ENCODE measurements at places on chromosomes 2 and 18.

- no peak for DNase-seq
These were observed 114.0 kb downstream of the SP3 start for GRCh38 chr2:173851141-173851641.

DNA sequence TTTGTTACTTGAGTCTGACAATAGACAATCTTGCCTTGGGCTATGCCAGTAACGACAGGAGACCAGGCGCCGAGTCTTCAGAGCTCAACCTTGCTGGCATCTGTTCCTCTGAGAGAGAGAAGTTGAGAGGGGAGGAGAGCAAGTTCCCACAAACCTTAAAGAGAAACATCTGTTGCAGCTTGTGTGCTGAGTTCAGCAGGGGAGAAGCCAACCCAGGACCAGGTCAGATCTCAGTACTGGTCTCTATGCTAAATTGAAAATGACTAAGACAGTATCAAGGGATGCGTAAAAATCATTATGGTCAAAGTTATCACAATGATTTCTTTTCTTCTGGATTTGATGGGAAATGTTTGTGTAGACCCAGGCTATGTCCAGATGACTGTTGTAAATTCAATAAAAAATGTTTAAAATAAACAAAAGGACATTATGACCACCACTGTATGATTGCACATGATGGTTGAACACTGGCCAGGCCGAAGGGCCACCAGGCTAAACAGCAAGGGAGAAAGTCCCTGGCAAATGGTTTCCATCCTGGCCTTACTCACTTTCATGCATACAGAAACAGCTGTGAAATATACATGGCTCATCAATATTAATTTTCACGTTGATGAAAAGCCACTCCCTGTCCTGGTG lies 100.3 kb upstream of the PMAIP1 start:
- DNase-seq: no peak

DNA sequence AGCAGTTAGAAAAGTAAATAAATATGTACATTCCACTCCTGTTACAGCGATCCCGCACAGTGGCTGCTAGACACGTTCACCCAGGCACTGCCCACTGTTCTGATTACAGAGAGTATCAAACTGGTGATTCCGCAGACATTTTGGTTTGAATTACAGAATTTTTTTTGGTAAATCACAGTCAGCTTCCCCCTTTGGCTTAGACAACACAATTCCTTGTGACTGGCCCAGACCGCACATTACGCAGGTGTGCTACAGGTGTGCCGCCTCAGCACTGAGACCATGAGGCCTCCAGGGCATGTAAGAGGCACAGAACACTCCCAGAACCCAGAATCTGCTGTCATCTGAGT lies 112.3 kb downstream of the PXDN start:
- no peak for DNase-seq

DNA sequence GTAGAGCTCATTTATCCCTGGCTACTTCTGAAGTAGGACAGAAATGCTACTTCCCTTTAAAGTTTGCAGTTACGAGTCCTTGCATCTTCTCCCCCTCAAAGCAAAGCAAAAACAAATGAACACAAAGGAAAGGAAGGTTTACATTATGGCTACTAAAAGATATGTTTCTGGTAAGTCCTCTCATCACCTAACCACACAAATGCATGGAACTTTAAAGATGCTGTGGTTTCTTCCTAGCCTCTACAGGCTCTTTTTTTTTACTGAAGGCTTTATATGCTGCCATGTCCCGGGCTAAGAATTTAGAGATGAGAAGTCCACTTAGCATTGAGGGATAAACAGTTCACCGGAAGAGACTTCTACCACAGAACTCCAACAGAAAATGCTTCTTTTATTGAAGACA lies 291.2 kb downstream of the SS18 start:
- no peak for DNase-seq

- no peak for DNase-seq
These were observed 205.9 kb upstream of the ARL4C start for GRCh38 chr2:234702731-234703225.

DNA sequence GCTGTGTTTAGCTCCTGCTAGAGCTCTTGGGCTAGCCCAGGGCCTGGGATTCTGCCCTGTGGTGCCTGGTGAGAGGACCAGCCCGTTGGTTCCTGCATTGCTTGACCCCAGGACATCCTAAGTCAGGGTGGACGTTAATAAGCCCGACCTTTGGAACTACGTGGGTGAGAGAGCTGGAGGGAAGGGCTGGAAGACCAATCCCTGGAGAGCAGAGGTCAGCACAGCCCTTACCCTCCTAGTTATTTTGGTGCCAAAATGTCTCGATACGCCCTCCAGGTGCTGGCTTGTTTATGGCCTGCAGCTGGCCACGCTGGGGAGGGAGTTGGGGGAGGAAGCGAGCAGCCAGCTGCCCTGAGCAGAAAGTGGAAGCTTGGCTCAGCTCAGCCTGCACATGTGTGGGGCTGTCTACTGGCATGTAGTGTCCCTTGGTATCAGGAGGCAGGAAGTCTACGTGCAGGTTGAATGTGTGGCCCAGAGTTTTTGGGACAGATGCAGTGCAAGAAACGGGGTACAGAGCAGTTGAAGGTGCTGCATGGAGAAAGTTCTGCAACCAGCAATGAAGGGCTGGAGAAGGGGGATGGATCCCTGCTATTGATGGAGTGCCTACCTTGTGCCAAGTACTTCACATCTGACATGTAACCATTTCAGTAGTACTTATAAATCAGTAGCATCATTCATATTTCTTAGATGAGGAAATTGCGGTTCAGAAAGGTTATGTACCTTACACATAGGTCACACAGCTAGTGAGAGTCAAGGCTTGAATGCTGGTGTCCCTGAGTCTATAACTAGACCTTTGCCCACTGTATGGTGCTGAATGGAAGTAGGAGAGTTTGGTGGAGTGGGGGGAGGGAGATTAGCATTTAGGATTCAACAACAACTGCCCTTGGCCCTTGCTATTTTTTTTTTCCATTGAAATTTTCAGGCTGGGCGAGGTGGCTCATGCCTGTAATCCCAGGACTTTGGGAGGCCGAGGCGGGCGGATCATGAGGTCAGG lies 5.0 kb upstream of the DGKD start:
- DNase-seq: no peak

DNA sequence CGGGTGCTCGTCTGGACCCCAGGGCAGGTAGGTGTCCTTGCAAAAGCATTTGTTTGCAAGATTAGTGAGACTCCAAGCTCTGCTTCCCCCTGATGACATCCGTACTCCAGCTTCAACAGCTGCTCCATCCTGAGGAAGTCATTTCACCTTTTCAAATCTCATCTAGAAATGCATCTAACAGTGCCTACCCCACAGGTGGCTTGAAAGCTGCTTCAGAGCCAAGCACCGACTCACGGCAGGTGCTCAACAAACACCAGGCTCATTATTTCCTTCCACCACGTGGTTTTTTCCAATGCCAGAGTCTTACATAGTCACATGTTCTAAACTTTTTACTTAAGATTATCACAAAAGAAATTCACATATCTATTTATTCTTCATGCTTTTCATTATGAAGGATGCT lies 31.9 kb downstream of the CNGA3 start:
- no peak for DNase-seq

GRCh38 chr18:5462227-5462626 lies 81.6 kb downstream of the EPB41L3 start:
- DNase-seq: no peak

GRCh38 chr2:158325031-158325781 lies 131.3 kb downstream of the CCDC148 start:
- no peak for DNase-seq

DNA sequence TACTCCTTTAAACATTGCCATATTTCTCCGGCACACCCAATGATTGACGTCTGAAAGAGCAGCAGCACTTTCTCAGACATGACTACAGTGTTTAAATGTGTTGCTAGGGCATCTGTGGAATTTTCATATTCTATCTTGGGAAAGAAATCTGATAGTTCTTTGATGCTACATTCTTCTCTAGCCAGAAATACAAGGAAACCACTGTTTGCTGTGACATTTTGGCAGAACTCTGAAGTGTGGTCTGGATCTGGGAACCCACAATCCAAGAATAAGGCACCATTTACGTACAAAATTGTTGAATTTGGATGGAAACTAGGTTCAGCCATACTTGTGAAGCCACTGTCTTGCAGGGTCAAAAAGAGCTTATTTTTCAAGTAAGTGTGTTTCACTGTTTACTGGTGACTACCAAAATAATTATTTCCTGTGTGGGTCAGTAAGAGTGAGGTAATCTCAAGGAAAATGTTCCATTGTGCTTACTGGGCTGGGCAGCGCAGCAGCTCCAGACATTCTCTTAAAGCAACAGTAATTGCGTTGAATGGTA lies 21.3 kb upstream of the CD28 start:
- DNase-seq: no peak

GRCh38 chr2:158113741-158114295 lies 12.1 kb downstream of the UPP2 start:
- no peak for DNase-seq

- DNase-seq: no peak
These were observed 886.0 kb upstream of the CHAC2 start for GRCh38 chr2:52881606-52882005.

GRCh38 chr2:211331736-211332135 lies 775.3 kb downstream of the CPS1 start:
- DNase-seq: no peak

- no peak for DNase-seq
These were observed 57.6 kb downstream of the EPHA4 start for GRCh38 chr2:221514305-221515040.

- no peak for DNase-seq
These were observed 150.1 kb downstream of the ANTXR1 start for GRCh38 chr2:69163109-69163508.

DNA sequence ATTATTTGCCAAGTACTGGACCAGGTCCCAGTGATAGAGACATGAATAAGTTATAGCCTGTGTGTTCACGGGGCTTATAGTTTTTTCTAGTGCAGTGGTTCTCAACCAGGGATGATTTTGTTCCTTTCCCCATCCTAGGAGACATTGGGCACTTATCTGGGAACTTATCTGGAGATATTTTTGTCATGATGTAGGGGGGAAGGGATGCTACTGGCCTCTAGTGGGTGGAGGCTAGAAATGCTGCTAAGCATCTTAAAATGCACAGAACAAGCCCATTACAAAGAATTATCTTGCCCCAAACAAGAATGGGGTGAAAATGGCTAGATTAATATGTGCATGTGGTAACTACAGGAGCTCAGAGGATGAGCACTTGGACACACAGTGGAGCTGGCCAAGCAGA lies 75.2 kb downstream of the KLHL29 start:
- DNase-seq: no peak

DNA sequence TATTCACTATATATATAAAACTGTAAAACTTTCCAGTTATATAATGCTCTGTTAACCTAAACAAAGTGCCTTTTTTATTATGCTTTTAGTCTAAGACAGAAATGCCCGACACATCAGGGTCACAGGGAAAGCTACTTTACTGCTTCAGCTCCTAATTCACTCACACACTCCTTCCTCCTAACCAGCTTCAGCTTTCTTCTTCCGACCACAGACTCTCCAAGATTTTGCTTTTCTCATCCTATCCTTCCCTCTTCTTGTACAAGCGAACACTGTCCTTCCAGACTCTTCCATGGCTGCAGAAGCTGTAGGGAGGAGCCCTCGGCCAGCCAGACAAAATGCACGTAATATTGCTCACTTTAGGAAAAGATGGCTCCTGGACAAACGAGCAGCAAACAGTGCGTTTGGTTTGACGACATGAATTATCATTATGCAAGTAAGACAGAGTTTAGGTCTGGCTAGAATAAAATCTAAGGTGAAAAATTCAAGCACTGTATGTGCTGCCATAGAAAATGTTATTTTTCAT lies 47.5 kb upstream of the HNRNPA3 start:
- DNase-seq: no peak

- DNase-seq: no peak
These were observed 42.7 kb upstream of the ALPP start for GRCh38 chr2:232335859-232336215.

- no peak for DNase-seq
These were observed 1.1 kb downstream of the DYSF start for GRCh38 chr2:71454221-71455010.

DNA sequence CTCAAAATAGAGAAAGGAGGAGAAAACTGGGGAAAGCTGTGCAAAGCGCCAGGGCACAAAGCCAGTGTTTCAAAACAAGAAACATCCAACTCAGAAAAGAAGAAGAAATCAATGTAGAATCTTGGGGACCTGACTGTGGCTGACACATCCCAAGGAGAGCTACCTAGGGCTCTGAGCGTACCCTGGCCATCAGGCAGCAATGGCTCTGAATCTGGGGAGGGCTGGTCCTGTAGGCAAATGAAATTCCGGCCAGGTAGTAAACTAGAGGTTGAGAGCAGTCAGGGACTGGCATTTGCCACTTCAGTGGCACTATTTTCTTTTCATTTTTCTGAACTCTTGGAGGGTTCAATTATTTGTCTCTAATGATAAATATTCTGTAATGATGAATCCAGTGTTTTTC lies 525.8 kb downstream of the STK39 start:
- no peak for DNase-seq

- DNase-seq: no peak
These were observed 218.8 kb upstream of the PKDCC start for GRCh38 chr2:41829052-41829451.

DNA sequence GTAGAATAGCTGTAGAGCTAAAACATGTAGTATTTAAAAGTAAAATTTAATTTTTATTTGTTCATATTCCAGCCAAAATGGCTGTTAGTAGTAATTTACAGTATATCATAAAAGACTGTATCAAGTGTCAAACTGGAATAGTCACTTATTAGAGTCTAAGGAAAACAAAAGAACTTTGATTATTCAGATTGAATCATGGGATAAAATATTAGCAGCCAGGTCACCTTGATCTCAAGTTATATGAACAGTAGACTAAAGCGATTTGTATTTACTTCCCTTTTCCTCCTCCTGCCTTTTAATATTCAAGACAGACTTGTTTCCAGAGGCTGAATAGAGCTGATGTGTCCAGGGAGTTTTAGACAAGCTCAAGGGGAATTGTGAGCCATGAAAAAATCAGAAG lies 54.4 kb downstream of the PMAIP1 start:
- DNase-seq: no peak

- DNase-seq: no peak
These were observed 17.1 kb downstream of the SMARCAL1 start for GRCh38 chr2:216429428-216429827.

GRCh38 chr18:24274837-24275236 lies 122.8 kb downstream of the OSBPL1A start:
- DNase-seq: no peak
